ENCODE measurements at places on chromosomes 1 and 21.

DNA sequence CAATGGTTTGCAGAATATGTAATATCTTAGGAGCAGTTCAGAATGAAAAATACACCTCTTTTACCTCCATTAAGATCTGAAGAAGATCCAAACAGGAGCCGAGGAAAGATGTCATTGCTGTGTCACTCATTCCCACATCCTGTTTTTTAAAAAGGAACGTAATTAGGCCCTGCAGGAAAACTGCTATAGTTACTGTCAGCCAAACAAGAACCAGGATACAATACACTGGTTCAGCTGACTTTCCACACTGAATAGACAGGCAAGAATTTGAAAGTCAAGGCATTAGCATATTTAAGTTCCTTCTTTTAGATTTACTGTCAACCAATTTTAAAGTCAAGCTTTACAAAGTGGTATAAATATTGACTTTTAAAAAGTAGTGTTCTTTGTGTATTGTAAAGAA is 63.8 kb downstream of the IARS2 start:
- no peak for DNase-seq

GRCh38 chr1:120178799-120179756 is 2.8 kb upstream of the SEC22B start:
- DNase-seq = no peak

GRCh38 chr1:6794164-6794563 is 8.9 kb downstream of the CAMTA1 start:
- no peak for DNase-seq

DNA sequence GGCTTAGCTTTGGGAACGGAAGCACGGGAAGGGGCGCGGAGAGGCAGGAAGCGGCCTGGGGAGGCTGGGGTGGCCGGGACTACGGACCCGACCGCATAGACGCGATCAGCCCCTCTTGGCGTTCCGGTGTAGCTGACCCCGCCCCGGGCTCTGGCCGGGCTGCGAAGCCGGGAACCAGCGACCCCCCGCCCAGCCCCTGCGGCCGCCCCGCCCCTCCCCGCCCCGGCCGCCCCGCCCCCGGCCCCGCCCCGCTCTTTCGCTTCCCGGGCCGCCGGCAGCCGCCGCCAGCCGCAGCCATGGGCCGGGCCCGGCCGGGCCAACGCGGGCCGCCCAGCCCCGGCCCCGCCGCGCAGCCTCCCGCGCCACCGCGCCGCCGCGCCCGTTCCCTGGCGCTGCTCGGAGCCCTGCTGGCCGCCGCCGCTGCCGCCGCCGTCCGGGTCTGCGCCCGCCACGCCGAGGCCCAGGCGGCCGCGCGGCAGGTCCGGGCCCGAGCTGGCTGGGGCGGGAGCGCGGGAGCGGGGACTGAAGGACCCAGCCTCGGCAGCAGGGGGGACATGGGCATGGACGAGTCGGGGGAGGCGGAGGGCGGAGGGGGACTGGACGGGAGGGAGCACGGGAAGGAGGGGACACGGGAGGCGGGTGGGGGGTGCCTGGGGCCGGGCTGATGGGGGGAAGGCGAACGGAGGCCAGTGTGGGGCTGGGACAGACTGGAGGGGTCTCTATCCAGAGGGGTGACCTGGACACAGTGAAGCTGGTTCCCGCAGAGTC is at the start of gene SELENON:
SELENON (plus strand) TSS at position 259 of the 768 bp plus-strand sequence; CDS start at position 297, 38 bp downstream.
- DNase-seq = no peak

GRCh38 chr21:15896501-15896900 is 166.7 kb downstream of the USP25 start:
- no peak for DNase-seq

- no peak for DNase-seq
These were observed 35.8 kb upstream of the CR2 start for GRCh38 chr1:207418351-207418750.

DNA sequence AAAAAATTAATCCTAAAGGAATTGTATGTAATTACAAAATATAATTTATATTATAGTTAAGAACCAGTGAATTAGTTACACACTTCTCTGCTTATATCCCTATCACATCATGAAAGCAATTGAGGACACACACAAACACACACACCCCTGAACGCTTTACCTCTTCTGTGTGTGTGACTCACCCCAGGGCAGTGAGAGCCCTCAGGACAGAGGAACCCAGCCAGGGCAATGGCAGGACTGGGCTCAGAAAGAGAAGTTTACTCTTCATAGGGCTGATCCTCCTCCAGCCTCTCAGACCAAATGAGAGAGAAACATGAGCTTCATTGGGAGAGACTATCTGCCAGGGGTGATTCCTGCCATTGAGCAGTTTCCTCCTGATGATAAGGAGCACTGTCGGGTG is 38.1 kb downstream of the SLC44A3 start:
- no peak for DNase-seq

DNA sequence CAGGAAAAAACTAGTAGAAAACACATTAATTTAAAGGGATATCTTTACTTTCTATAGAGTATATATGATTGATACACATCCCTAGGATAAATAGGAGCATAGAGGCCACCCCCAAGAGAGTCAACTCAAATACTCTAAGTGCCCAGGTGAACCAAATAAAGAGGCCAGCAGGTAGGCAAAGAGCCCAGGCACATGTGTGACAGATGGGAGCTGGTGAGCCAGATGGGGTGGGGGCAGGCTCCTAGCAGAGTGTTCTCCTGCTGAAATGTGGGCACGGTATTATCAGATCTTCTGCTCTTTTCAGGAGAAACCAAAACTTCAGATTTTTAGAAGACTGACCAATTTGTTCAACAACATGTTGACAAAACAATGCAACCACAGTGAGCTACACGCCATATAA is 333.4 kb upstream of the PKN2 start:
- DNase-seq = no peak

DNA sequence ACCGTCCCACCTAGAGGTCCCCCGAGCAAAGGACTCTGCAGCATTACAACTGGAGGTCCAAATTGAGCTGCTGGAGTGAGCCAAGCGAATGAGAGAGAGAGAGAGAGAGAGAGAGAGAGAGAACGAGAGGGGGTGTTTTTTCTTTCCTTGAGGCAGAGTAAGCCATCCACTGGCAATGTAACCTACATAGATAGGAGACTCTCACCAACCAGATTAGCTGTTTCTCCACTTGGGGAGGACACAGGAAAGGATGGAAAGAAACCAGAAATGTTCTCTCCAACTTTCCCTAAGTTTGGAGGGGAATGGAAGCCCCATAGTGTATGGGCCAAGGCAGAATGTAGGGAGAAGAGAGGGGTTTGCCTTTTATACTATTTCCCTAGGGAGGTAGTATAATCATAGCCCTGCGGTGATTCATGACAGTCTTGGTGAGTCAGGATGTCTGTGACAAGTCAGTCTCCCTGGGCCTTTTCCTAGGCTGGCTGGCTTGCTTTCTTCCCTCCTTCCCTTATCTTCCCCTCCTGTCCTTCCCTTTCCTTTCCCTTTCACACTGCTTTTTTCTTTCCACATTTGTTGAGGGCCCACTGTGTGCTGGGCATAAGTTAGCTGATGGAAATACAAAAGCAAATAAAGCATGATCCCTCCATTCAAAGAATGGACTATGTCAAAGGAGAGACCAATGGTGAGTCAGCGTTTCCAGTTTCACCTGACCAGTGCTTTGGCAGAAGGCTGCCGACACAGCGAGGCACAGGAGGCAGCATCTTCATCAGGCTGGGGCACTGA is 7.1 kb downstream of the FNDC7 start:
- no peak for DNase-seq

DNA sequence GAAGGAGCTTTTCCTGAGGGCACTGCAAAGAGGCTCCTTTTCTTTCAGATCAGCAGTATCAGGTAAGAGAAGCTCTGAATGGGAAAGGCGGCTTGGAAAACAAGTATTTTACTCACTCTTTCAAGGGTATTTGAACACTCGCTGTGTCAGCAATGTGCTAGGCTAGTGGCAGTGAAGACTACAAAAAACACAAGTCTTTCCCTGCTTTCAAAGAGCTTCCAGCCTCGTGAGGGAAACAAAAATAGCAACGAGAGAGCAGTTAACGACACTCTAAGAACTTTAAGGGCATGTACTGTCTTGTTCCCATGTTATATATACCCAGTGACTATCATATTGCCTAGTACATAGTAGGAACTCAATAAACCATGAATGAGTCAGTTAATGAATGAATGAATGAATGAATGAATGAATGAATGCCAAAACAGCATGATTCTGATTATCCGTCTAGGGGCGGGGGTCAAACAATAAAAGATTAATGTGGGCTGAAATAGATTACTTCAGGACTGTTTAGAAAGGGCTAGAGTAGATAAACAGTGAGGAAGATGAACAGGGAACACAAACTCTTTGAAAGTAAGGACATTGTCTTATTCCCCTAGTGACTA is 14.2 kb upstream of the MCOLN3 start:
- no peak for DNase-seq

GRCh38 chr1:54591127-54591756 is 32.1 kb downstream of the FAM151A start:
- no peak for DNase-seq

DNA sequence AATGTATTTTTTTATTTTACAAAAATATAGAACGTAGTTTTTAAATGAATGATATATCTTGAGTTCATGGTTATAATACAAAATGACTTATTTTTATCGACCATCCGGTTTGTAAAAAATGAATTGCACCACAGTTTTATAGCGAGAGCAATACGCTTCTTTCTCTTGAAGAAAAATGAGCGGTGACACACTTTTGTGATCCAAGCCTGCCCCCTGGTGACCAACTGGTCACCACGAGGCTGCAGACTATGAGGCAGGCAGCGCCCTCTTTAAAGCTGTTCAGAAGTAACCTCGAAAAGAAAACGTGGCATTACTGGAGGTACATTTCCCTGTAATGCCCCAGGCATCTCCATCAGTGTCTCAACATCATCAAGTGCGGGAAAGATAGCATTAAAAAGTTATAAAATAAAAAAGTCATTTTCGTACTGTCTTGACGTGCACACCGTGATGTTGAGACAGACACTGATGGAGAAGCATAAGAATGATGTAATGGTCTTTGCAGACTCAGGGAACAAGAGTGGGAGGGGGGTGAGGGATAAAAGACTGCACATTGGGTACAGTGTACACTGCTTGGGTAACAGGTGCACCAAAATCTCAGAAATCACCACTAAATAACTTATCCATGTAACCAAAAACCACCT is 734.2 kb upstream of the ADAMTS5 start:
- DNase-seq = peak; percentile 2

DNA sequence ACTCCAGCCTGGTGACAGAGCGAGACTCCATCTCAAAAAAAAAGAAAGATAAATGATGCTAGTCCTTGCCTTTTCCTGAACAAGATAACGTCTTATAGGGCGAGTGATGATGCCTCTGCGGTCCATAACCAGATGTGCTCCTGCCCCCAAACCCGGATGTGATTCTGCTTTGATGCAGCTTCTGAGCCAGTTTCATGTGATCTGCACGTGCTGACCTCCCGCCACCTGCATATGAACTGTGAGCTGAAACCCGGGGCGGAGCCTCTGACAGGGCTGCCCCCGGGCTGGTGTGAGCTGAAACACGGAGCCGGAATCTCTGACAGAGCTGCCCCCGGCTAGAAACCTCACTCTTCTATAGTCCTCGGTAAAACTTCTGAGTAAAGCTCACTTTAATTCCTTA is 1.3 kb downstream of the KRTAP12-4 start:
- no peak for DNase-seq

DNA sequence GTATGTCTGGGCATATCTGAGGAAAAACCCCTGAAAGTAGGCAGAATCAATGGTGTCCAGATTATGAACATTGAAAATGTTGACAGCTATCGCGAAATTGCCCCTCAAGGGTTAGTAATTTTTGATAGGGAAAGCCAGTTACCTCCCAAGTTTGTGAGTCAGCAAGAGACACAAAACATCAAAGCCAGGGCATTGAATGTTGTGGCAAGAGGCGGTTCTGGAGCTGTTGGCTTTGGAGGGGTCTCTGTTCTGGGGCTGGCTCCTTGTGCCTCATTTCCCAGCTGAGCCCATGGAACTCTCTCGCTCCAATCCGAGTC is 10.6 kb upstream of the S100A11 start:
- DNase-seq = no peak

GRCh38 chr21:42386034-42386591 is 9.7 kb downstream of the TMPRSS3 start:
- no peak for DNase-seq

DNA sequence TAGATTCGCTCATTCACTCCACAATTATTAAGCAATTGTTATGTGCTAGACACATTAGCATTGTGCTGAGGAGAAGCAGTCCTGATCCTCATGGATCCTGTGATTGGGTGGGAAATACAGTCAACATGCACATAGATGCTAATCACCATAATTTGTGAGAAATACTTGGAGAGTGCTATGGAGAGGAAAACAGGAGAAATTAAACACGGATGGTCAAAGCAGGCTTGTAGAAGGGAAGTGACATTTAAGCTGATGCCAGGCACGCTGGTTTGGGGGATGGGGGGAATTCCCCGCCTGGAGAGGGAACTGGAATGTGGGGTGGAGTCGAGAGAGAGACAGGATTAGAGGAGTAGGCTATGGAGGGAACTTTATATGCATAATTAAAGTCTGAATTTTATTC is 52.2 kb upstream of the L1TD1 start:
- no peak for DNase-seq

DNA sequence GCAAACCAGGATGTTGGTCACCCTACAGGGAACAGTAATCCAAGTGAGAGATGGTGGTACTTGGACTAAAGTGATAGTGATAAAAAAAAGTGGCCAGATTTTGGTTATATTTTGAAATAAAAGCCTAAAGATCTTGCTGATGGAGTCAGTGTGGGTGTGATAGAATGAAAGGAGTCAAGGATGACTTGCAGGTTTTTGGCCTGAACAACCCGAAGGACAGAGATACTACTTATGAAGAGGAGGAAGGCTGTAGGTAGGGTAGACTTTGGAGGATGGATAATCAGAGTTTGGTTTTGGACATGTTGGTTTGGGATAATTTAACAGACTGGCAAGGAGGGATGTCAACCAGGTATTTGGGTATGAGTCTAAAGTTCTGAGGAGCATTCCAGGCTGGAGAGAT is 1.5 kb upstream of the TEX38 start:
- no peak for DNase-seq

GRCh38 chr1:108034396-108034795 is 69.4 kb upstream of the VAV3 start:
- DNase-seq = no peak

GRCh38 chr1:163672976-163673758 is 351.4 kb downstream of the NUF2 start:
- no peak for DNase-seq

- no peak for DNase-seq
These were observed 9.4 kb upstream of the CEP85 start for GRCh38 chr1:26224606-26225005.

GRCh38 chr1:43135857-43136781 is 36.0 kb downstream of the EBNA1BP2 start:
- no peak for DNase-seq

DNA sequence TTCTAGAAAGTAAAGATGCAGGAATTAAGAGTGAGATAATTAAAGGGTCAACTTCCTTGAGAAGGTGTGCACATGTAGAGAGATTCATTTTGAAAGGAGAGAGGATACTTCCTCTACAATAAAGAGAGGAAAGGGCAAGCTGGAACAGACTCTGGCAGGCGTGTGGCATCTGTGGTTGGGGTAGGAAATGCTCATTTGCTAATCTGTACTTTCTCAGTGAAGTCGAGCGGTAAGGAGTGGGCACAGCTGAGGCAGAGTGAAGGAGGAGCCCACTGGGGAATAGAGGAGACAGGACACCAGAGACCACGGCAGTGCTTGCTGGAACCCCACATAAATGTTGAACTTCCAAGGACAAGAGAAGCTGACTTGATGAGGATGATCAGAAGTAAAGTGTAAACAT is 49.1 kb downstream of the PCSK9 start:
- no peak for DNase-seq

Data from activated CD8-positive, alpha-beta memory T cell treated with anti-CD3 and anti-CD28 coated beads for 4 hours (primary cell).